Stimulated activated CD8-positive, alpha-beta memory T cell treated with anti-CD3 and anti-CD28 coated beads, Interleukin-2, amount 100 ng/mL, for 48 hours (primary cell): ENCODE measurements at places on chromosomes 2 and 18.

DNA sequence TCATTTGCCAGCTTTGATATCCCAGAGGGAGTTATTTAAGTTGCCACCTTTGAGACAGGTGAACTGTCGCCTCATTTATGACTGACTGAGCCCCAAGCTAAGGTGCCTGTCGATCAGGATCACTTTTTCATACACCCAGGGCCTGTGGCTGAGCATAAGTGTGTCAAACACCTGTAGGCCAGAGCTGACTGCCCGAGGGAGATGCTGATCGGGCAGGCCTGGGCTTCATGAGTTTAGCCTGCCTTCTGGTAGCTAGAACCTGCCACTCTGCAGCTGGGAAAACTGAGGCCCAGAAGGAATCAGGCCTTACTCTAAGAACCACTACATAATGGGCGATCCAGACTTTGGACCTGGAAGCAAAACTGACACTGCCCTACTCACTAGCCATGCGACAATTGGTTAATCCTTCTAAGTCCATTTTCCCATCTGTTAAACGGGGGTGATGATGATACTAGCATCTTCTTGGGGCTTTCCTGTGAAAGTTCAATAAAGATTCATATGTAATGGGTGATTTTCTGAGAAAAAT is 188.7 kb upstream of the GLI2 start:
- DNase-seq = no peak

- no peak for DNase-seq
These were observed 5.3 kb downstream of the TPO start for GRCh38 chr2:1418566-1418965.

- no peak for DNase-seq
These were observed 38.6 kb upstream of the ASAP2 start for GRCh38 chr2:9167718-9168657.

- no peak for DNase-seq
These were observed 214.7 kb downstream of the SS18 start for GRCh38 chr18:25875551-25876240.

DNA sequence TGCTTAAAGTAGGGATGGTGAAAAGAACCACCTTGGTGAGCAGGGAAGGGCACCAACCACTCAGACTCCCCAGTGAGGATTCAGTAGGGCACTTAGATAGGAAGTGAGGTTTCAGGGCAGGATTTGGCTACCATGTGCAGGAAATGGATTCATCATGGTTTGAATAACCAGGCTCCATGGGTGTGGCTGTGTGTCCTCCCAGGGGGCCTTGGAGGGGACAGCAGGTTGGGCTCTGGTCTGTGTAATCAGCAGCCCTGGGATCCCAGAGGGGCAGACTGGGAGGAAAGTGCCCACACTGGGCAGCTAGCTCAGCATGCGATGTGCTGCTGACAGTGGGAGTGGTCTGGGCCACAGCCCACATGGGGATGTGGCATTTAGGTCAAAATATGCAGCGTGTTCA is 224.6 kb downstream of the CELF4 start:
- DNase-seq = no peak

DNA sequence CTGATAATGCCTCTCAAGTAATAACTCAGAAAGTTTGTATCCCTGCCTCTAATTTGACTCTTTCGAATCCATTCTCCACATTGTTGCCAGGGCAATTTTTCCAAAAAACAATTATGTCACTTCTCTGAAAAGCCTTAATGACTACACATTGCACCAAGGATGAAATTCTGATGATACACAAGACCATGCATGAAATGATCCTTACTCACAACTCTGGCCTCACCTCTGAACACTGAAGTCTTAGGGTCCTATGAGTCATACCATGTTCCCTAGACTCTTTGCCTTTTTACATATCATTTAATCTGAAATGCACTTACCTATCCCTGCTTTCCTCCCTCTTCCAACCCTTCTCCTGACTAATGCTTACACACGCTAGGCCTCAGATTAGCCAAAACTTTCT is 51.0 kb downstream of the WDPCP start:
- no peak for DNase-seq

- DNase-seq = no peak
These were observed 134.5 kb downstream of the MEIS1 start for GRCh38 chr2:66569321-66569851.
